ENCODE measurements at places on chromosomes 3 and 15.

DNA sequence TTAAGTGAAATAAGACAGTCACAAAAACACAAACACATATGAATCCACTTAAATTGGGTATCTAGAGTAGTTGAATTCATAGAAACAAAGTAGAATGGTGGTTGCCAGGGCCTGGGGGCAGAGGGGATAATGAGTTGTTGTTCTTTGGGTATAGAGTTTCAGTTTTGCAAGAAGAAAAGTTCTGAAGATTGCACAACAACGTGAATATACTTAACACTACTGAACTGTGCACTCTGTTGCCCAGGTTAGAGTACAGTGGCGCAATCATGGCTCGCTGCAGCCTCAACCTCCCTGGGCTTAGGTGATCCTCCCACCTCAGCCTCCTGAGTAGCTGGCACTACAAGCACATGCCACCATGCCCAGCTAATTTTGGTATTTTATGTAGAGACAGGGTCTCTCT lies 14.9 kb downstream of the GRAMD2A start:
- no peak for DNase-seq

GRCh38 chr3:173371848-173372487 lies 25.6 kb upstream of the NLGN1 start:
- no peak for DNase-seq

- DNase-seq, result no peak
Measured at GRCh38 chr3:138433892-138434275, 532 bp upstream of the ESYT3 start.

DNA sequence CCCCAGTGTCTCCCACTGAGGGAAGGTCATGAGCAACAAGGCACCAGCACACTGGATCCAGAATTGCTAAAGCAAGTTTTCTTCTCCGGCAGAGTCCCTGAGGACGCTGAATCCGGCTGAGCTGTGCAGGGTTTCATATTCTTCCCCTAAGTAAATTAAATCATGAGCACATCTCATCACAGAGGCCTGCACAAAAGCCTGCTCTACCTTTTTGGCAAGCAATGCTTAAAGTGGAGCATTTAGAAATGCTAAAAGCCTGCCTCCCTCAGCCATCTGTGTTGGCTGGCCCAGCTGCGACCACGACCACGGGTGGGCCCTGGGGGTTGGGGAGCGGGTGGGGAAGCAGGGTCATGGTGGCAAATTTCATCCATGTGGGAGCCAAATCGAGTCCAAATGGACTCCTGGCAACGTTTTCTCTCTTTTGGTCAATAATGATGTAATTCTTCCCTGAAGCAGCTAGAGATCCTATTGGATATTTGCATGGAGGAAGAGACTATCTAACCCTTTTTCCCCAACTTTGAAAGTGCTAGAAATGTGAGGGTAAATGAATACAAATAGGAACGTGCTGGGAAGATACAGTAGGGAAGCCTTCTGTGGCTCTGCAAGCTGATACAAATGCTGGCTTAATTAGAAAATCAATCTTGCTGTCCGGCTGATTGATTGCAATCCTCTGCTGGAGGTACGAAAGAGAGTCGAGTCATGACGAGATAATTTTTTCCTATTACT lies 532.8 kb upstream of the TBL1XR1 start:
- no peak for DNase-seq

DNA sequence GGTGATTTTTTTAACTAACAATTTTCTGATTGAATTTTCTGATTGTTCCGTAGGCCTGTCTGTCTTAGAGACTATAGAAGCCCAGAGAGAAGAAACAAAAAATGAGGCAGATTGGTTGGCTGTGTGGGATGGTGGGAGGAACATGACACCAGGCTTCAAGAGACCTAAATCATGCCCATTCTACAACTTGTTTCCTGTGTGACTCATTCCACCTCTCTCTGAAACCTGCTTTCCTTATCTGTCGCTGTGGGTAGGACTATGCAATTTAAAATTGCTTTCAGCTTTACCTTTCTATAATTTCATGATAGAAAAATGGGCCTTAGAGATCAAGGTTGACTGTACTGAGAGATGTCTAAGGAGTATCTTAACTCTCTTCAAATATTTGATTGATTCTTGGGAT lies 44.5 kb downstream of the OXNAD1 start:
- DNase-seq, result no peak

- no peak for DNase-seq
Measured at GRCh38 chr3:35602395-35602936, 36.9 kb upstream of the ARPP21 start.

DNA sequence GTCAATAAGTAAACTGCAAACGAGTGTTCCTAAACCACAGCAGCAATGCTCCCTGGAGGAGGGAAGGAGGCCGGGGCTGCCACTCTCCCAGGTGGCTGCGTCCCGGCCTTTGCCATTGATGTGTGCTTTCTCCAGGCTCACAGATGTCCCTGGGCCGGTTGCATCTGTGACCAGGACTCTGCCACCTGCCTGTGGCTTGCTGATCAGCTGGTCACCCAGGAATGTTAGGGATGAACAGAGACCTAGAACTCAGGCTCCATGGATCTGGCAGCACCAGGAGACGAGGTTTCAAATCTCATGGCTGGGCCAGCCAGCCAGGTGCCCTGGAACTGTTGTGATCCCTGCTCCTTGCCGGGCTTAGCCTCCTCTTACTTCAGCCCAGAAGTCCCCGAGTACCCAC lies 65.7 kb downstream of the KLF15 start:
- no peak for DNase-seq

- no peak for DNase-seq
Measured at GRCh38 chr15:88790486-88790885, 12.8 kb upstream of the ACAN start.

DNA sequence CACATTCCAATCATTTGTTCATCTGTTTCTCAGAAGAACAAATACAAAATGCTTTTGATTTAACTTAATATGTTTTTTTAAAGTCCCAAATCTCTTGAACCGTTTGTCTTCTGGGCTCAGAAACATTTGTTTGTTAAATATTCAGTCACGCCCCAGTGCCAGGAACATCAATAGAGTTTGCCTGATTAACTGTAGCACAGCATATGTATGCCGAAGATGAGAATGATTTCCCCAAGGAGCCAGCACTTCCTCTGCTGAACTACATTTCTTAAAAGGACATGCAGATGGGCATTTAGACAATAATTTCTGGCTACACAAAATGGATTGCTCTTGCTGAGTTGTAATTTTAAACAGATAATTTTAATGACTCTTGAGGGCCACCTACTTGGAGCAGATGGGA lies 191.6 kb upstream of the FAM3D start:
- no peak for DNase-seq

DNA sequence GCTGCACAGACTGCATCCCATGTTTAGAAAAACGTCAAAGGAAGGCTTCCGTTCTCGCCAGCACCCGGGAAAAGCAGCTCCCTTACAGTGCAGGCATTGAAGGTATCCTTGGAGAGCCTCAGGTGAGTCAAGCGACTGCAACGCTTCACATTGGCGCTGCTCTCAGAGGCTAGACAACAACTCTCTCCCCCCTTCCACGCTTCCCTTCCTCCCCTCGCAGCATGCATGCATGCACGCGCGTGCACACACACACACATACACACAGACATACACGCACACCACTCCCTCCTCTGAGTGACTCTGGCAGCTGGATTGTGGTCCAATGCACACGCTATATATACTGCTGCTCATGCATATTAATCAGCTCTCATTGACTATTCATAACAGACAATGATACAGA lies 191.1 kb downstream of the PDZRN3 start:
- DNase-seq, result no peak

- no peak for DNase-seq
Measured at GRCh38 chr3:5437783-5438323, 250.3 kb downstream of the EDEM1 start.

DNA sequence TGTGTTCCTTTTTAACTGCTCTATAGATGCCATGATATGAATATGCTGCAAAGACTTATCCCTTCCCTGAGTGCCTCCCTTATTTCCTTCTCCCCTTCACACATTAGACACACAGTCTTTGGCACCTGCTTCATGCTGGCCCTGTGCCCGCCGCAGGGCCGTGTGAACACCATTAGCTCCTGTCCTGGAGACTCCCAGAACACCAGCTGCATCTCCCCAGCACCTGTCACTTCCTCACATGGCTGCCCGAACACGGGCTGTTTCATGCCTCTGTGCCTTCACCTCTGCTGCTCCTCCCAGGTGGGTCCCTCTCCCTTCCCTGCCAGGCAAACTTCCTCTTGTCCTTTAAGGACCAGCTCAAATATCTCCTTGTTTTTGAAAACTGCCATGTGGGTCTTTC lies 40.5 kb upstream of the SEC13 start:
- no peak for DNase-seq

DNA sequence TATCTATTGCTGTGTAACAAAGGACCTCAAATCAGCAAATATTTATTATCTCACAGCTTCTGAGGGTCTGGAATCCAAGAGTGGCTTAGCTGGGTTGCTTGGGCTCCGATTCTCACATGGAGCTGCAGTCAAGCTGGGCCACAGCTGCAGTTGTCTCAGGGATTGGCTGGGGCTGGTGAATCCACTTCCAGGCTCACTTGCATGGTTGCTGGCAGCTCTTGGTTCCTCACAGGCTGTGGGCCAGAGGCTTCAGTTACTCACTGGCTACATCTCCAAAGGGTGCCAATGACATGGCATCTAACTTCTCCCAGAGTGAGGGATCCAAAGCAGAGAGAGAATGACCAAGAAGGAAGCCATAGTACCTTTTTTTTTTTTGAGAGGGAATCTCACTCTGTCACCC lies 13.9 kb upstream of the SYNM start:
- DNase-seq, result no peak

- no peak for DNase-seq
Measured at GRCh38 chr15:65767895-65768294, 24.2 kb downstream of the DENND4A start.

DNA sequence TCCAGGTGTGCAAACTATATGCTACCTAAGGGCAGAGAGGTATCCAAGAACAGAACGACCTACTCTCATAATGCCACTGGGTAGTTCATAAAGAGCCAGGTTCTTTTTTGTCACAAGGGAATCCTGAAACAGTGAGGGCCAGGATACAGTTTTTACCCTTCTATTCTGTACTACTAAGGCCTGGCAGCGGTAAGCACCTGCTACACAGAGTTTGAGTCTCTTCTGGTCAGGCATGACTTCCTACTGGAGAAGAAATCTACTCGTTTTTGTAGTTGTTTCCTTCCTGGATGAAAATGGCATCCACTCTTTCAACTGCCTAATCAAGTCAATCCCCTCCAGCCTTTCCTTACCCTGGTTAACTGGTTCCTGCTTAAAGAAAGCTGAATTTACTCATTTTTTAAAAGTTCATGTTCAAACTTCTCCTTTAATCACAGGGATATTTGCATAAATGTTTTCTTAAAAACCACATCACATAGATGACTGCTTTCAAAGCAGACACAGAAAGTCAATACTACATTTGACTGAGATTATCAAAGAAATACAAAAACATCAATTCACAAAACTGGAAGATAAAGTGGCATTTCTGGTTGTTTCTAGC lies 40.0 kb downstream of the MAP4 start:
- peak; percentile 30 for DNase-seq

- peak; percentile 13 for DNase-seq
Measured at GRCh38 chr3:190811775-190812480, 50.6 kb downstream of the GMNC start.

DNA sequence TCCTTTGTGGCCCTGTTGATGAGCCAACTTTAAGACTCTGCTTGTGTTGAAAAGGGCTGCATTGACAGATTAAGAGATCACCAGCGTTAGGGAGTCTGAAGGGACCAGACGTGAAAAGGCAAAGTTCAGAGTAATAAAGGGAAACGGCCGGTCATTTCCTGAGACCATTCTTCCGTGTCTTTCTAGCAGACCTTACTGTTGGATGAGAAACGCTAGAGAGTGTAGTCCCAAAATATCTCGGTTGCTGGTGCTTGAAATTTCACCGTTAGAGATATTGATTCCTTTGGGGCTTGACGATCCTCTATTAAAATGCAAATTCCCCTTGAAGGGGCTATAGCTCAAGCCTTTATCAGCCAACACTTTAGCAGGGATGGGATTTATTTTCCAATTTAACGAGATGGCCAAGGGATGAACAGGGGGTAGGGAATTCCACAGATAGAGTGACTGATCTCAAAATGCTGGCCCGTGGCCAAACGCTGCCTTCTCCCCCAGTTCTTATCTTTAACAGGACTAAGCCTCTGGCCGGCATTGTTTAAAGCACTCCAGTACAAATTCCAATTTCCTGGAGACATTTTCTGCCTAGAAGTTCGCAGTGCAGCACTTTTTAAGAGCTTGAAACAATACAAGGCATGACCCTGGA lies 250.4 kb downstream of the TJP1 start:
- DNase-seq, result no peak

GRCh38 chr3:171121801-171122200 lies 95.3 kb upstream of the SLC2A2 start:
- no peak for DNase-seq

- DNase-seq, result no peak
Measured at GRCh38 chr3:138222131-138222941, 35.2 kb downstream of the ARMC8 start.

DNA sequence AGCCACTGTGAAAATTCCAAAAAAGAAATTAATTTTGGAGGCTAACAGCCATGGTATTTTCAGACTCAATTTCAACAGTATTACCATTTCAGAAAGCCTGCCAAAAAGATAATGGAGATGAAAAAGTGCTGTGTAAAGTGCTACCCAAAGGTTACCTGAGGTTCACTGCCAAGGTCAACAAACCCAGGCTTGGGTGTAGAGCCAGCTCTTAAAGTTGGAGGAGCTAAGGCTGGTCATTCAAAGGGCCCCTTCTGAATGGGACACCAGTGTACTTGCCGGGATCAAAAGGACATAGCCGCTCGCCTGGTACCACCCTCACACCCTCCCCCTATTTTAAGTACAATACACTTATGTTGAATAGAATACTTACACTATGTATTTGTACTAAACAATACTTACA lies 64.5 kb downstream of the ETV5 start:
- no peak for DNase-seq

GRCh38 chr15:88897456-88898194 lies 2.3 kb upstream of the HAPLN3 start:
- DNase-seq, result no peak

DNA sequence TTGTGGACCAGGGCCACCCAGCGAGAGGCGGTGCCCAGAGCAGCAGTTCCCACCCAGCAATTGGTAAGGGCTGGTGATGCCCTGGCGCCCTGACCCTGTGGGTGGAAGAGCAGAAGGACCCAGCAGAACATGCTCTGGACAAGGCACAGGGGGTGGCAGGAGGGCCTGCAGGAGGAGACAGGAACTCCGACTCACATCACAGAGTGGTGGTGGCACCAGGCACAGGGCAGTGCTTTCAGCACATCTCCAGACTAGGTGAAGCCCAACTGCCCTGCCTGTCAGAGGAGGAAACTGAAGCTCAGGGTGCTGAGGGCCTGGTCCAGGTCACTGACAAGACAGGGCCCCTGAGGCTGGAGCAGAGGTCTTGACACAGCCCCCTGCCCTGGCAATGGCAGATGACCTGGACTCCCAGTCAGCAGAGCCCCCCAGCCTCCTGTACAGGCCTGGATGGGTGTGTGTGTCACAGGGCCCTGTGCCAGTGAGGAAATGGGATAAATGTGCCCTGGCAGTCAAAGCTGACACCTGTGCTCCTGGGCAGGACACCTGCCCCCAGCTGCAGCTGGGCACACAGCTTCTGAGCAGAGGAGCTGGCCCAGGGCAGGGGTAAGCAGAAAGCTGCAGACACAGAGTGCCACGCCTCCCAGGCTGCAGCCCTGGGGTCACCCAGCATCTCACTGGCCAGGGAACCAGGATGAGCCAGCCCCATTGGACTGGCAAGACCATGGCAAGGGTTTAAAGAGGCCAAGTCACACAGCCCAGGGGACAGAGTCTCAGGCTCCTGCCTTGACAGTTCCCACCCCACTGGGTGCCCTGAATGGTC lies 11.4 kb downstream of the KLF15 start:
- DNase-seq, result no peak

All from GM10248 (cell line).